Activated CD4-positive, alpha-beta T cell treated with anti-CD3 and anti-CD28 coated beads for 24 hours (primary cell): ENCODE measurements at places on chromosomes 1 and 21.

DNA sequence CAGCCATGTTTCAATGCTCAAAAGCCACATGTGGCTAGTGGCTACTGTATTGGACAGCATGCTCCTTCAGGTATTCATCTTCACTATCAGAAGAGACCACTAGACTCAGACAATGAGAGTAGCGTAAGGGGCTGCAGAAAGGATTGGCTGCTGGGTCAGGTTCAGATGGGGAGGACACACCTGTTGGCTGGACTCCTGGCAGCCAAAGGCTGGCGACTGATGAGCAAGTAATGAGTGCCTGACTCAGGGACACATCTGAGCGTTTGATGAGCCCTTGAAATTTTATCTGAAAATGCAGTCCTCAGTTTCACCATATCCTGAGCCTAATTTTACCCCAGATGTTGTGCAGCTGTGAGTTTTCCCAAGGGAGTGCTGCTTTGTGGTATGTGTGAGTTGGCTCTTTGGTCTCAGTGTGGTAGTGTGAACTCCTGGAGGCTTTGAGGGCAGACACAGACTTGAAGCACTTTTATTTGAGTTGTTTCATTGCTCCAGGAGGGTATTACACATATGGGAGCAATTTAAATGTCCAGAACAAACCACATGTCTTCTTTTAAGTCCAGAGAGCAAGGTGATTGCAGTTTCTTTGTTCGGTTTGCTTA, 9.6 kb downstream of the ST6GALNAC3 start:
- no peak for DNase-seq

DNA sequence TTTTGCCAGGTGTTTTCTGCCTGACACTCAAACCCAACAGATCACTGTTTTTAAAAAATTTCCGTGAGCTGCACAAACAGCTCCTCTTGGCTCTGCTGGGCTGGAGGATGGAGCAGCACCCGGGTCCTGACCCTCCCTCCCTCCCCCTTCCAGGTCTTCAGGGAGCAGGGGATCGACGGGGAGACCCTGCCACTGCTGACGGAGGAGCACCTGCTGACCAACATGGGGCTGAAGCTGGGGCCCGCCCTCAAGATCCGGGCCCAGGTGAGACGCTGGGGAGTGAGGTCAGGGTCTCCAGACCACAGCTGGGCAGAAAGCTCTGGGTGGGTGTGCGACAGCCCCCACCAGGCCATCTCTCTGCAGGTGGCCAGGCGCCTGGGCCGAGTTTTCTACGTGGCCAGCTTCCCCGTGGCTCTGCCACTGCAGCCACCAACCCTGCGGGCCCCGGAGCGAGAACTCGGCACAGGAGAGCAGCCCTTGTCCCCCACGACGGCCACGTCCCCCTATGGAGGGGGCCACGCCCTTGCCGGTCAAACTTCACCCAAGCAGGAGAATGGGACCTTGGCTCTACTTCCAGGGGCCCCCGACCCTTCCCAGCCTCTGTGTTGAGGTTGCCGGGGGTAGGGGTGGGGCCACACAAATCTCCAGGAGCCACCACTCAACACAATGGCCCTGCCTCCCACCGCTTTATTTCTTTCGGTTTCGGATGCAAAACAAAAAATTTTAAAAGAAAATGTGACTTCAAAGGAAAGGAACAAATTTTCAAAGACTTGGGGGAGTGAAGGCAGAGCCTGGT, 15.3 kb downstream of the NOC2L start:
- no peak for DNase-seq

DNA sequence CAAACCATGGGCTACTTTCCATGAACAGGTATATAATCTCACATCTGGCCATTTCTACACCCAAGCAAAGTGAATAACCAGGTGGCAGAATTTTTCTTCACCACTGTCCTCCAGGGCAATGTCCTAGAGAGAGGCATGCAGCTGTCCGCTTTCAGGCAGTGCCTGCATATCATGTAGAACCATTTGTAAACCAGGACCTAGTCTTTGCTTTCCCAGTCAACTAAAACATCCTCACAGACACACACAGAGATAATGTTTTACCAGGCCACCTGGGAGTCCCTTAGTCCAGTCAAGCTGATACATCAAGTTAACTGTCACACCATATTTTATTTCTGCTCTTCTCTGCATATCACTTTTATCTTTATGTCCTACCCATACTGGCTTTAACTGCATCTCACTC, 26.2 kb downstream of the TNFSF18 start:
- DNase-seq, result no peak

DNA sequence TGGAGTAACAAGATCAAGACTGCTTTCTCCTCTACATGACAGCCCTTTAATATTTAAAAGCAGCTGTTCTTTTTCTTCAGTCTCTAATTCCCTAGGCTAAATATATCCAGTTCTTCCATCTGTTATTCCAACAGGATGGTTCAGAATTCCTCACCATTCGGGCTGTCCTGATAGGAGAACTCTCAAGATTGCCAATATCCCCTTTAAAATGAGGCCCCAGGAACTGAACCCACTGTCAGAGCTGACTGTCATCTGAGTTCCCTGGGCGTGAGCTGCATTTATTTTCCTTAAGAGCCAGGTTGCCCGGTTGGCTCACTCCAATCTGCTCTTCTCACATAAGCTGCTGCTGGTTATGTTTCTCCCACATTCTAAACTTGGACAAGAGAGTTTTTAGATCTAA, 177.6 kb downstream of the MIS18A start:
- DNase-seq, result no peak

GRCh38 chr1:237701534-237701933, 189.2 kb downstream of the ZP4 start:
- no peak for DNase-seq

GRCh38 chr21:45032977-45033710, 41.2 kb upstream of the ADARB1 start:
- DNase-seq, result no peak

- DNase-seq, result no peak
These were observed 37.1 kb upstream of the RGS8 start for GRCh38 chr1:182721525-182721924.

- DNase-seq, result no peak
These were observed at the start of gene GJA5 for GRCh38 chr1:147760481-147761260. Gene GJA5 (minus strand): TSS chr1:147760602. CDS start chr1:147759238, 1,364 bp downstream.

GRCh38 chr1:198669023-198669698, 30.3 kb downstream of the PTPRC start:
- DNase-seq, result no peak

DNA sequence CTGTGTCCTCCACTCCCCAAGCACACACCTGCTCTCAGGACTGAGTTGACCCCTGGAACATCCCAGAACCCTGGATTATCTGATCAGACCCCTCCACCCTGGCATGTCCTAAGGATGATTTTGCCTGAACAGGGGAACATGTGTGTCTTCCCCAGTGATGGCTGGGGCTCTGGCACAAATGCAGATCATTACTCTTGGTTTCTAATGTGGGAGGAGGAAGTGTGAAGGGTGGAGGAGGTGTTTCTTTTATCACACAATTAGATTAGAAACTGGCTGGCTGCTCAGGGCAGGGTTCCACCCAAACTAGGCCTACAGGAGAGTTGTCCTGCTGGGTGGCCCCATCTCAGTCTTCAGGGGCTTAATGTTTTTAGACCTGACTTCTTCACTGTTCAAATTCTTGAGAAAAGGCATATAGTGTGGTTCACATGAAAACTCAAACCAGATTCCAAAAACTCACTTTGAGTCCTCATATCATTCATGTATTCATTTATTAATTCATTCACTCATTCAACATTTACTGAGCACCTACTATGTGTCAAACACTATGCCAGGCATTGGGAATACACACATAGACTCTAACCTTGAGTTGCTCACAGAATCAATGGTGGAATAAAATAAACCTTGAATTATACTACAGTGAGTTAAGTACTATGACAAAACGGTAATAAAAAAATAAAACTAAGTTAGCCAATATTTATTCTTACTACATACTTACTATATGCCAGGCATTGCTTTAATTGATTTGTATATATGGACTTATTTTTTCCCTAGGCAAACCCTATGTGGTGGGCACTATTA, 221.8 kb upstream of the JUN start:
- DNase-seq, result no peak

- DNase-seq, result no peak
These were observed 23.4 kb upstream of the TENT5C start for GRCh38 chr1:117582451-117582850.
